Naive thymus-derived CD4-positive, alpha-beta T cell (primary cell): ENCODE measurements at places on chromosomes 2 and 18. TPM values are rescaled to one million over a fixed set of nuclear protein-coding genes. Genes with fewer than 3 reads are reported as not detected.
A peak's percentile ranks its signal among the peaks of the same experiment; 100 is the strongest.

AOX1 gene
- not detected for total RNA-seq

DNA sequence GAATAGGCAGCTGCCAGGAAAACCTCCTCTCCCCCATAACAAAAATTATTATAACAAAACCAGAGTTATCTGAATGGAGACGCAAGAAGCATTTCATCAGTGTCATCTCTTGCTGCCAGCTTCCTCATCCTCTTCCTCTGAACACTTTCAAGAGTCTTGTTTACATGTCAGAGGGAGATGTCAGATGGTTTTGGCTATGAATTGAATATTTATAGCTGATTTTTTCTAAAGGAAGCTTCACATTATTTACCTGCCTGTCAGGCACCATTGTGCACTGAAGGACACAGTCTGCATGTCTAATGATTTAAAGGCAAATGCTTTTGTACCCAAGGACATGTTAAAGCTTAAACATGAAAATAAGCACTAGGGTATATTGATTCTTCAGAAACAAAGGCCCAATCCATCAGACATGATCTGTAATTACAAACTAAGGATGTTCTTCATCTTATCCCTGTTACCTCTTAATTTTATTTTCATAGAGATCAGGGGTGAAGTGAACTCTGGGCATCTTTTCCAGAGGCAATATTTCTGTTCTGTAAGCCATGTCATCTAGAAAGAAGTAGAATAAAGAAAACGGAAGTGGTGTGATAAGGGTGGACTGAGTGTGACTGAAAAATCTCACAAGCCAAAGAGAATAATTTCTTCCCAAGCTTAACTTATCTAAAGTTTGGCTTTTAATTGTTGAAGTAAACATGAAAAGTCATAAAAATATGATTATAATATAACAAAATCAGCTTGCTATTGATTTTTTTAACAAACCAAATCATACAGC, 168.7 kb downstream of the ANKRD44 start:
- DNase-seq, result no peak

GRCh38 chr2:24568551-24568950, 77.5 kb downstream of the NCOA1 start:
- no peak for DNase-seq

DNA sequence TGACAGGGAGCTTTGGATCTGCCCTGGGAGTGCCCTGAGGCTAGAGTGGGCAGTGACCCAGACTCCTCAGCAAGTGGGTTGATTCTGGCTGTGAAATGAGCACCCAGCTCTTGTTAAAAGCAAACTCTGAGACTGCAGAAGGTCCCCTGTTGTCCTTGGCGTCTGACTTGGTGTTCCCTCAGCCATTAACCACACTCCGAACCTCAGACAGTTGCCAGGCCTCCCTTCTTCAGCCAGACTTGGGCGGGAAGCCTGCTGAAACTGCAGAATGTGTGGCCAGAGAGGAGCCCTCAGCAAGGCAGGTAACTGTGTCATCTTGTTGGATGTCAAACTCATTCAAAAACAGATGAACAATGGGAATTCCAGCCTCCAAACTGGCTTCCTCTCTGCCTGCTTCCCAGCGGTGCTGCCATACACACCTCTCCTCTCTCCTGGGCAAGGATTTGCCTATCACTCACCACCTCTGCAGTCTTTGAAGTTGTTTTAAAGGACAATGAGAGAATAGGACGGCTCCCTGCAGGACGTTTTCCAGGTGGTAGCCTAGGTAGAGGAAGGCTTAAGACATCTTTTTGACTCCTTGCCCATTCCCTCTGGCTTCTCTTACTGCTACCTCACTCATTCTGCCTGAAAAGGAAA, 38.9 kb upstream of the B3GNT2 start:
- DNase-seq, result no peak

- DNase-seq, result no peak
Observed at GRCh38 chr18:75723521-75724340, 296.2 kb upstream of the SMIM21 start.

- no peak for DNase-seq
Observed at GRCh38 chr2:86393521-86394491, 47.4 kb upstream of the KDM3A start.

IL36A gene
- total RNA-seq, result 1.5 TPM

- DNase-seq, result no peak
Observed at GRCh38 chr2:238874330-238875050, 26.6 kb downstream of the TWIST2 start.

ANKRD29 gene
- total RNA-seq, result 0.11 TPM

- no peak for DNase-seq
Observed at GRCh38 chr2:55883357-55883756, 40.2 kb downstream of the EFEMP1 start.

GRCh38 chr2:18831916-18832510, 242.6 kb upstream of the NT5C1B start:
- no peak for DNase-seq

- DNase-seq, result no peak
Observed at GRCh38 chr18:47724186-47724975, 206.1 kb downstream of the SMAD2 start.

IL36RN gene
- not detected for total RNA-seq

G6PC2 gene
- total RNA-seq, result not detected

PLGLB1 gene
- total RNA-seq, result 20.2 TPM

DNA sequence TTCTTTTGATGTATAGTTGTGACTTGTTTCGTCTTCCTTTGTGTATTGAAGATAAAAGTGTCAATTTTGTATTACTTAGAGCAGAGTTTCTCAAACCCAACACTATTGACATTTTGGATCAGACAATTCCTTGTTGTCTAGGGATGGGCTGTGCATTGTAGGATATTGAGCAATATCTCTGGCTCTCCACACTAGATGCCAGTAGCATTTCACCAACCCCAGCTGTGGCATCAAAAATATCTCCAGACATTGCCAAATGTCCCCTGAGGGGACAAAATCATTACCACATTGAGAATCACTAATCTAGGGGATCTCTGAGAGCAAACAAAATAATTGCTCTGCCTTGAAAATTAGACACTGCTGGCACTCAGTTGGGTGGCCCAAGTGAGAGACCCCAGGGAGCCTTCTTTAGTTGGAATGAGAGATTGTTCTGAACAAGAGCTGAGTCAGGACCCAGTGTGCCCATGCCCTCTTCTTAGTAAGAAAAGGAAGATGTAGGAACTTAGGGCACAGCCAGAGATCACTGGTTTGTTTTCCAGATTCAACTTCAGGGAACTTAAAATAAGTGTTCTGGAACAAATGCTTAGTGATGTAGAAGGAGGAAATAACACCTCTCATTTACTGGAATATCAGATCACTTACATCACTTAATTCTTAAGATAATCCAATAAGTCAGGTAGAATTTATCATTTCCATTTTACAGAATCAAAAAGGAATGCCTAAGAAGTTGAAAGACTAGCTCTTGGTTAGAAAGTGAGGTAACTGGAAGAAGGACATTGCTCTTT, 466.6 kb upstream of the TNP1 start:
- DNase-seq, result no peak

GRCh38 chr2:109324861-109325260, 195.9 kb downstream of the SH3RF3 start:
- DNase-seq, result no peak

UGP2 gene
- 101 TPM for total RNA-seq

GFPT1 gene
- total RNA-seq, result 29.8 and 34.3 TPM in 2 replicates

MYCN gene
- 0.68 TPM for total RNA-seq

DNA sequence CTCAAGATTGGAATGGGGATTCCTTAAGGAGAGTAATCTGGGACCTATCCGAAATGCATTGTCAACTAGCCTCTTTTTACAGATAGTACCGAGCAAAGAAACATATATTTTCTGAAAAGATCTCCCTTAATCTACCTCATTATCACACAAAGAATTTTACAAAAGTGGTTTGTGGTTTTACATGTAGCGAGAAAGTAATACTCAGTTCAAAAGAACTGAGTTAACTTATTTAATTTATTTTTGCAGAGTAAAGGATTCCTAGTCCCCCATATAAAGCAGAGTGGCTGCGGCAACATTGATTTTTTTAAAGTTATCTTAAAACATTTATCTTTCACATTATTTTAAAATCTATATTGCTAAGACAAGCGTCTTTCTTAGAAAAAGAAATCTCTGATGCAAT, 15.9 kb upstream of the SOS1 start:
- peak; percentile 25 for DNase-seq

DNA sequence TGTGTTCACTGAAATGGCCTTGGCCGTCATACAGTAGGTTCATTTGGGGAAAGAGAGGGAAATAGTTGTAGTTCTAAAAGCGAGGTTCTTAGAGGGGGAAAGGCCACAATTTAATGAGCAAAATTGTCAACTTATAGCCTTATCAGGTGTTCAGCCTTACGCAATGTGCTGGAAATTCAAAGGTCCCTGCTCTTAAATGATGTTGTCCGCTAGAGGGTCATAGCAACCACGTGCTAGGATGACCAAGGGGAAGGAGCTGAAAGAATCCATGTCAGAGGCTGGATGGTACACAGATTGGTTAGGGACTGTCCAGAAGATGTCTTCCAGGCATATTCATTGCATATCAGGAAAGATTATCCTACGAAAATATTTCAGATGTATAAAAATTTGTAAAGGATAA, 282.3 kb upstream of the MEX3C start:
- no peak for DNase-seq

SANBR gene
- total RNA-seq, result 5.5 and 5.9 TPM in 2 replicates
